Activated T-cell treated with anti-CD3 and anti-CD28 coated beads, Interleukin-2, amount 50 U/mL, for 24 hours (primary cell): ENCODE measurements at places on chromosomes 7 and 10.
A peak's percentile ranks its signal among the peaks of the same experiment; 100 is the strongest.

GRCh38 chr10:111072232-111072631 lies 4.6 kb upstream of the ADRA2A start:
- DNase-seq, result no peak

DNA sequence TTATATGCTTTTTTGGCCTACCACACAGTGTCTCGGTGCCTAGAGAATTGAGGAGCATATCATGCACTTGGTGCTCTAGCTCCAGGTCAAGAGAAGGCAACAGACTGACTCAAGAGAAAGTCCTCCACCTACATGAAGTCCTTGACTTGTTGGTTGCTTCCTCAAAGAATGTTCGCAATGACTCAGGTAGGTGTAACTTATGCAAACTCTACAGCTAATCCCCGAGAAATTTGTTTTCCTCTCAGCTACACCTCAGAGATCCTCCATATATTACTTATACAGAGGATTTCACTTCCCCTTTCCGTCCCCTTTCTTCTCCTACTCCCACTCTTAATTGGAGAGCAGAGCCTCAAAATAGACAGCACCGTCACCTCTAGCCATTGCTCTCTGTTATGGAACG lies 1013.1 kb downstream of the KCNMA1 start:
- no peak for DNase-seq

GRCh38 chr7:128833148-128833945 lies 3.1 kb downstream of the FLNC start:
- DNase-seq, result no peak

DNA sequence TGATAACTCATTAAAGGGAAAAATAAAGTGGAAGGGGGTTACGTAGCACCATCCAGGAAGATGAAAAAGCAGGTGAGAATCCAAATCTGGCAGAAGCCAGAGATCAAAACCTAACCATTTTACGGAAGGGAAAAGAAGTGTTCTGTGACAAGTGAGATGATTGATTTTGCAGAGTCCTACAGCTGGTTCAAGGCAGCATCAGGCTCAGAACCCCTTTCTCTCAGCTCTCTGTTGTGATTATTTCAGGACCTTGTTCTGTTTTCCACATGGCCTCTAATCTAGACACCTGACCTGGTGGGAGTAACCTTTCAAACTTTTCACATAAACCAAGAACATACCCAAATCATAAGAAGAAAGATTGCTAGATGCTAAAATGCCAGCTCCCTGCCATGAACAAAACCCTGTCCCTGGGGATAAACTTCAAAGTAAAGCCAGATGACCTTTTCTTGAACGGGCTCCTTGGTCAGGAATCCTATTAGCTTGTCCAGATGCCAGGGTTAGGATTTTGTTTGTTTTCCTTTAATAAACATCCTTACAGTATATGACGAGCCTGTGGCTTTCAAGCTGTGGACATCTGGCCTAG lies 5.9 kb downstream of the DUSP5 start:
- DNase-seq, result no peak

DNA sequence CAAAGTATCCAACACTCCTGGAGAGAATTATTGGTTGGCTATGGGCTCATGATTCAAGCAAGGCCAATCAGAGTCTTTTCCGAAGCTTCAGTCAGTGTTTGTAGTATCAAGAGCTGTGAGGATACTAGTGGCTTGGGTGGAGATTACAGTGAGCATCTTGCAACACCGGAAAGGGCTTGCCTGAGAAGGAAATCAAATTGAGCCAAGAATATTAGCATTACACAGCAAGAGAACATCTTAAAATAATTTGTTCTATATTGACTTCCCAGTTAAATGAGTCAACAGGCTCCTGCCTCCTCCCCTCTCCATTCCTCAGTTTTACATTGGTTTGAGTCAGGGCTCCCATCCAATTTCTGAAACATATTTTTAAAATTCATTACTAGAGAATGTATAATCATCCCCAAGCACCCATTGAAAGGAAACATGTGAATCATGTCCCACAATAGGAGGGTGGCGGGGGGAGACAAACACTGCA lies 127.4 kb downstream of the ELAPOR2 start:
- no peak for DNase-seq

- DNase-seq, result no peak
Measured at GRCh38 chr10:76082232-76082631, 650.8 kb downstream of the LRMDA start.

DNA sequence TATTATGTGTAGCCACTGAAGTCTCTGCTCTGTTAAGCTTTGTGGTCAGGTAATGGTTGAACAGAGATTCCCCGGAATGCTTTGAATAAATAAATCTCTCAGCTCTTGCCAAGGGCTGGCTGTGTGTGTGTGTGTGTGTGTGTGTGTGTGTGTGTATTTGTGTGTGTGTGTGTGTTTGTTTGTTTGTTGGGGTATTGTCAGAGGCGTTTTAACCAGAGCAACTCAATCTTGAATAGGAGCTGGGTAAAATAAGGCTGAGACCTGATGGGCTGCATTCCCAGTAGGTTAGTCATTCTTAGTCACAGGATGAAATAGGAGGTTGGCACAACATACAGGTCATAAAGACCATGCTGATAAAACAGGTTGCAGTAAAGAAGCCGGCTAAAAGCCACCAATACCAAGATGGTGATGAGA lies 256.2 kb upstream of the CACNA2D1 start:
- no peak for DNase-seq

GRCh38 chr10:27258838-27259812 lies 18.5 kb upstream of the ACBD5 start:
- peak; percentile 55 for DNase-seq

DNA sequence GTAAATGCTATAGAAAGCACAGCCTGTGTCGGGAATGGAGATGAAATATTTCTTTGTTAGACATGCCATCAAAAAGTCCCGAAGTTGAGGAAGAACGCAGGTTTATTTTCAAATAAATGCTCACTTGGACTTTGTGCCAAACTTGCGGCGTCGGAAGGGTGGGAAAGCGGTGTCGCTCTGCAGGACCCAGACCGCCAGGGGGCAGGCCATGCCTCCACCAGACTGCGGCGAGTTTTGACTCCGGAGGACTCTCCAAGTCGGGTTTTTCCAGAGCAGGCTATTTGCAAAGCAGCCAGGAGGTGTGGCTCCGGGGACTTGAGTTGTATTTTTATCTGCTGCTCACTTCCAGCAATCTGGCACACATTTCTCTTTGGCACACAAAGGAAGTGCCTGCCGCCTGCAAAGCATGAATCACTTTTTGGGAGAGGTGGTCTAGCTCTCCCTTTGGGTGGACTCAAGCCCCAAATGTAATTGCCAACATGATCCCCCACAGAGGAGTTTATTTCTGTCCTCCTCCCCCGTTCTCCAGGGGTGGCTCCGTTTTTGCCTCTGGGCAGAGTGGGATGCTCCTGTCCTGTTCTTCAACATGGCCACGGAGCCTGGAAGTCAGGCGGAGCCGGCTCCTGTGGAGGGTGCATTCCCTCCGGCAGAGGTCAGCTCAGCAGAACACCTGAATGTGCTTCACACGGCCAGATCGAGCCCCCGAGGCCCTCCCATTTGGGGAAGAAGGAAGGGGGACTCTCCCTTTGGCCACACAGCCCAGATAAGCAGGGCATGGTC lies 82.3 kb upstream of the GPR26 start:
- no peak for DNase-seq

- DNase-seq, result peak; percentile 67
Measured at GRCh38 chr7:351681-352480, 61.9 kb downstream of the FOXL3 start.

DNA sequence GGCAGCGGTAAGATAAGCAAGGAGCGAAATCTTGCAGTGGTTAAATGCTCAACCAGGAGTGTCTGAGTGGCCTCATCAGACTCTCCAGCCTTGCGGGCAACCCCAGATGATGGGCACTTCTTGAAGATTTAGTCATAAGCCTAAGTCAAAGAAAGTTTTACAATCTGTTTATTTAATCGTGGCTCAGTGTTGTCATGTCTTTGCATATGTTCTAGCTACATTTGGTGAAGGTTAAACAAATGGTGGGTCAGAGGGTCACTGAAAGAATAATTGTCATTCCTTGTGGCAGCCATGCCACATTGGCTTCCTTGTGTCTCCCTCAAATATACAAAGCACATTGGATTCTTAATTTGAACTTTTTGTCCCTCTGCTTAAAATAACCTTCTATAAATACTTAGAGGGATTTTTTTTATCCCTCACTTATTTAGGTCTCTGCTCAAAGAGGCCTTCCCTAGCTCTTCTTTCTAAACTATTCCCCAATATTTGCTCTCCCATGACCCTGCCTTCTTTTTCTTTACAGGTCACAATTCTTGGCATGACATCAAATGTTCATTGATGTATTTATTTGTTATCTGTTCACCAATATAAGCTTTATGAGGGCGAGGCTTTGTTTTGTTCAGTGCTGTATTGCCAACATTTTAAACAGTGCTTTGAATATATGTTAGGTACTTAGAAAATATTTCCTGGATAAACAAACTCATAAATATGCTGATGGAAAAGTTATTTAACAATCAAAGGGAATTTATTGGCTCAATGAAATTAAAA lies 68.7 kb downstream of the NEUROD6 start:
- DNase-seq, result no peak

DNA sequence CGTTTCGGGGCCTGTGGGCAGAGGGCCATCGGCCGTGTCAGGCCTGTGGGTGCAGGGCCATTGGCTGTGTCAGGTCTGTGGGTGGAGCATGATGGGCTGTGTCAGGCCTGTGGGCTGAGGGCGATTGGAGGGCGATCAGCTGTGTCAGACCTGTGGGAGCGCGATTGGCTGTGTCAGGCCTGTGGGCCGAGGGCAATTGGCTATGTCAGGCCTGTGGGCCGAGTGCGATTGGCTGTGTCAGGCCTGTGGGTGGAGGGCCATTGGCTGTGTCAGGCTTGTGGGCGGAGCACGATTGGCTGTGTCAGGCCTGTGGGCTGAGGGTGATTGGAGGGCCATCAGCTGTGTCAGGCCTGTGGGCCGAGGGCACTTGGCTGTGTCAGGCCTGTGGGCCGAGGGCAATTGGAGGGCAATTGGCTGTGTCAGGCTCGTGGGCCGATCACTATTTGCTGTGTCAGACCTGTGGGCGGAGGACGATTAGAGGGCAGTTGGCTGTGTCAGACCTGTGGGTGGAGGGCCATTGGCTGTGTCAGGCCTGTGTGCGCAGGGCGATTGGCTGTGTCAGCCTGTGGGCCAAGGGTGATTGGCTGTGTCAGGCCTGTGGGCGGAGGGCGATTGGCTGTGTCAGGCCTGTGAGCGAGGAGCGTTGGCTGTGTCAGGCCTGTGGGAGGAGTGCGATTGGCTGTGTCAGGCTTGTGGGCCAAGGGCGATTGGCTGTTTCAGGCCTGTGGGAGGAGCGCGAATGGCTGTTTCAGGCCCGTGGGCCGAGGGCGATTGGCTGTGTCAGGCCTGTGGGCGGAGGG lies 54.1 kb downstream of the DYNC2I1 start:
- DNase-seq, result no peak

- DNase-seq, result no peak
Measured at GRCh38 chr10:97961945-97962344, 68.5 kb downstream of the CRTAC1 start.

GRCh38 chr10:86709396-86710185 lies 41.3 kb downstream of the LDB3 start:
- DNase-seq, result no peak

DNA sequence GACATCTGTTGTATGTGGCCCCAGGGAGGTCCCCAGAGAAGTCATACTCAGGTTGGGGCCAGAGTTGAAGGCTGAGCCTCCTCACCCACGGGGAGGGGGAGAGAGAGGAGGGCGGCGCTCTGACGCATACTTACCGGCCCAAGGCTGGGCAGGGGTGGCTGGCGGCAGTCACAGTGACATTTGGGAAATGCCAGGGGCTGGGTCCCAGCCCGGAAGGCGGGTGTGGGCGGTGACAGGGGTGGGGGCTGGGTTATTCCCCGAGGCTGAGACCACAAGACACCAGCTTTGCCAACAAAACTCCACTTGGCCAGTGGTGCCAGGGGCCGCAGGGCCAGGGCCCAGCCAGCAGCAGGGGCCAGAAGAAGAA lies 41.1 kb downstream of the RASGEF1A start:
- peak; percentile 60 for DNase-seq

DNA sequence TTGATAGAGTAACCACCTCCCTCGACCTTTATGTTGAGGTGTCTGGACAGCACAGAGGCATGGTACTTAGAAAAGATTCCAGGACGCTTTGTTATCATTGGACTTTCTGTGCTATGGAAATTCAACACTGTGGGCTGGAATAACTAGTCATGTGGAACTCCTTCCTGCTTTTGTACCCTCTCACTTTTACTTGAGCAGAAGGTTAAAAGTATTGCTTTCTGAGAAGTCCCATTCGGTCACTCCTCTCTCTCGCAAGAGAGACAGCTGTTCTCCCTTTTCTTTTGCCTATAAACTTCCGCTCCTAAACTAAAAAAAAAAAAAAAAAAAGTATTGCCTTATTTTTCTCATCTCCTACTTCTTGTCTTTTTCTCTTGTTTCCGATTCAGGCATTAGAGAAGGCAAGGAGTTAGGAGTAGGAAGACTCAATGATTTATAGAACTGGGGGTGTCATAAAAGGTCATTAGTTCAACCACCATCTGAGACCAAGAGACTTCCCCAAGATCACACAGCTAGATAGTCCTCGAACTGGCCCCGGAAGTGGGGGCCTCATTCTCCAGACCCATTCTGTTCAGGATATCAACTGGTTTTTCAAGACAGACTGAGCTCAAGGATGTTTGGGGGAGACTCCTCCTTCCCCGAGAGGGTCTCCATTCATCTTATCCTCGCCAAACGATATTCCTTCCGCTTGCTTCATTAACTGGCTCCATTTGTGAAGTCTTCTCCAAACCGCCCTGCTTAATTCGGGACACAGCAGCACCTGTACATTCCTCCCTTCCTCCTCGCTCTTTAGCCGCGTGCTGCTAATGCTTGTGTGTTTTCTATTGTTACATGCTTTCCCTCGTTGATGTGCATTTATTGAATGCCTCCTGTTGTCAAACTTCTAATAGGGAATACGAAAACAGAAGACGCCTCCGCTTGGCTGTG lies 995 bp upstream of the INPP5F start:
- no peak for DNase-seq
